ENCODE measurements at places on chromosomes 7 and 10.

- DNase-seq, result peak; percentile 49
Measured at GRCh38 chr7:100132697-100133151, 6.0 kb downstream of the MBLAC1 start.

- no peak for DNase-seq
Measured at GRCh38 chr7:5294169-5294987, 11.6 kb downstream of the SLC29A4 start.

GRCh38 chr10:20007426-20007825 lies 191.2 kb downstream of the PLXDC2 start:
- DNase-seq, result peak; percentile 21

DNA sequence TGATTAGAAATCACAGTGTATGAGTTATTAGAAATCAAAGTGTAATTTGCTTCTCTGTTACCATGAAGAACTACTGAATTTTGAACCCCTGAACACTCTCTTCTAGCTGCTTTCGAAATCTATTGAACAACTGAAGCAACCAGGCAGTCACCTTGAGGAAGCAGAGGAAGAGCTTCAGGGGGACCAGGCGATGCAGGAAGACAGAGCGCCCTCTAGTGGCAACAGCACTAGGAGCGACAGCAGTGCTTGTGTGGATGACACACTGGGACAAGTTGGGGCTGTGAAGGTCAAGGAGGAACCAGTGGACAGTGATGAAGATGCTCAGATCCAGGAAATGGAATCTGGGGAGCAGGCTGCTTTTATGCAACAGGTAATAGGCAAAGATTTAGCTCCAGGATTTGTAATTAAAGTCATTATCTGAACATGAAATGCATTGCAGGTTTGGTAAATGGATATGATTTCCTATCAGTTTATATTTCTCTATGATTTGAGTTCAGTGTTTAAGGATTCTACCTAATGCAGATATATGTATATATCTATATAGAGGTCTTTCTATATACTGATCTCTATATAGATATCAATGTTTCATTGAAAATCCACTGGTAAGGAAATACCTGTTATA lies 170.7 kb downstream of the HDAC9 start:
- peak; percentile 66 for DNase-seq

DNA sequence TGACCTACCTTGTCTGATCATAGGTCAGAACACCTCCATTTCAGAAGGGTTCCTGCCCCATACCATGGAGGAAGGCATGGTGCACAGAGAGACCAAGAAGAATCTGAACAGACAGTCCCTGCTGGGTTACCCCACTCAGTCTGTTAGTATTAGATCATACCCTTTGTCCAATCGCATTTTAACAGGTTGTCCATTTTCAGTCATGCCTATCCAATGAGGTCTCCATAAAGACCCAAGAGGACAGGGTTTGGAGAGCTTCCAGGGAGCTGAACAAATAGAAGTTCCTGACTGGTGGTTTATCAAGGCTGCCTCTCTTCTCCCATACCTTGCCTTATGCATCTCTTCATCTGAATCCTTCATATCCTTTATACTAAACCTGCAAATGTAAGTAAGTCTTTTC lies 21.2 kb upstream of the SLC16A12 start:
- DNase-seq, result peak; percentile 32

DNA sequence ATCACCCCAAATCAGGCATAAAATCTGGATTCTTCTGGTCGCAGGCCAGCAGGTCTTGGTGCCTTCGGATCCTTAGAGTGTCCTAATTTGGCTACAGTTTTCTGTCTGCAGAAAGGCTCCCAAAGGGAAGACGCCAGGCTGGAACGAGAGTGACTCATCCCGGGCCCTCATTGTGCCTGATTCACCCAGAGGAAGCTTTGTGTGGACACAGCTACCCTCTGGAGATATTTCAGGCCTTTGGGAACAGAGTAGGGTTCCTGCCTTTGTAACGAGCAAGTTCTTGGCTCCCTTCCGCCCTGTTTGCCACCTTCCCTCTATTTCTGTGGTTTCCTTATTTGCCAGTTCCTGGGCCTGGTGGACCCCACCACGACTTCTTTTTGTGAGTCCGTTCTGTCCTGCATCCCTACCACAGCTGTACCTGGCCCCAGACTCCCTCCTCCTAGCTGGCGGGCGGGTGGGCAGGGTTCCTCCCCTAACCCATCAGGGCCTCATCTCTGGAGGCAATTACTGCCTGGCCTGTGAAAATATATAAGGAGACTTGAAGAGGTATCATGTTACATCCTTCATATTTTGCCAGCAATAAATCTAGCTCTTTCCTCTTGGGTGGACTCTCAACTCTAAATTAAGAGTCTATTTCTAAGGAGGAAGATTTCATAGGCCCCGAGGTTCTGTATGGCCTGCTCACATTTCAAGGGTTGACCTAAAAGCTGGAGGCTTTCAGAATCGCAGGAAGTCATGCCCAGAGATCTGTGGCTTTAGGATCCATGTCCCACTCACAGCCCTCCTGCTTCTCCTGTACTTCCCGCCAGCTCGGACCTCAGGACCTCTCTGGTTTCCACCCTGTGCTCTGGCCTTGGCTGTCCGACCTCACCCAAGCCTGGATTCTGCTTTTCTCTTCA lies 219.2 kb upstream of the ZNF32 start:
- no peak for DNase-seq

DNA sequence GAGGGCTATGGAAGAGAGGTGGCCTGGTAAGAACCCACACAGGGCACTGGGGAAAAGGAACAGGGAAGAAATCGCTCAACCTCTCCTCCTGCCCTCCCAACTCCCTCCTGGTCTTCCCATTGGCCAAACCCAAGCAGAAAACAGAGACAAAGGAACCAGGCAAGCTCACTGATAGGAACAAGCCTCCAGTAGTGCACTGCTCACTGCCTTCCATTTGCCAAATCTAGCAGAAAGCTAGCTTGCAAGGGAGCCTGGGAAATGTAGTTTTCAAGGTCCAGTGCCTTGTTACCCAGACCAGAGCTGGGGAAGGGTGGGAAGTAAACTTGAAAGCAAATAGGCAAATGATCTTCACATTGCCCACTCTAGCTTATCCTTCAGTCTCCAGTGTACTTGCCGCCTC lies 556.1 kb upstream of the AUTS2 start:
- DNase-seq, result no peak

DNA sequence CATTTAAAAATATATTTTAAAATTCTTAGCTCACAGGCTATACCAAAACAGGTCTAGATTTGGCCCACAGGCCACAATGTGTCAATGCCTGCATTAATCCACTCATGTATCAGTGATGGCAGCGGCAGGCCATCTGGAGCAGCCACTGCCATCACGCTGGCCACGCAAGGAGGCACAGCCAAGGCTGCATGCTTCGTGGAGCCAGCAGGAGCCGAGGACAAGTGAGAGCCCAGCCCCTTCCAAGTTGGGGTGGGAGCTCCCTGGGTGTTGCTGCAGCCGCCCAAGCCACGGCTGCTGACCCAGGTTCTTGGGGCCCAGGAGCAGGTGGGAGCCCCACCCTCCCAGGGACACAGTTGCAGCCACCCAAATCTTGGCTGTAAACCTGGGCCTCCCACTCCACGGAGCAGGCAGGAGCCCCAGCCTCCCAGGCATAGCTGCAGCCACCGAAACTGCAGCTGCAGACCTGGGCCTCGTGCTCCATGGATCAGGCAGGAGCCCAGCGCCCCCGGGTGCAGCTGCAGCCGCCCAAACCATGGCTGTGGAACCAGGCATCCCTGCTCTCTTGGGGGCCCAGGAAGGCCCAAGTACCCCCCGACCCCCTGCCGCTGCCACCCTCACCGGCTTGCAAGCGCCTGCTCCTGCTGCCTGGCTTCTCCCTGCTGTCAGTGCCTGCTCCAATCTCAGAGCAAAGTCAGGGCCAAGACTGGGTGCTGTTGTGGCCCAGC lies 87.3 kb upstream of the CACUL1 start:
- DNase-seq, result no peak

- no peak for DNase-seq
Measured at GRCh38 chr10:12412666-12413368, 63.5 kb downstream of the CAMK1D start.

DNA sequence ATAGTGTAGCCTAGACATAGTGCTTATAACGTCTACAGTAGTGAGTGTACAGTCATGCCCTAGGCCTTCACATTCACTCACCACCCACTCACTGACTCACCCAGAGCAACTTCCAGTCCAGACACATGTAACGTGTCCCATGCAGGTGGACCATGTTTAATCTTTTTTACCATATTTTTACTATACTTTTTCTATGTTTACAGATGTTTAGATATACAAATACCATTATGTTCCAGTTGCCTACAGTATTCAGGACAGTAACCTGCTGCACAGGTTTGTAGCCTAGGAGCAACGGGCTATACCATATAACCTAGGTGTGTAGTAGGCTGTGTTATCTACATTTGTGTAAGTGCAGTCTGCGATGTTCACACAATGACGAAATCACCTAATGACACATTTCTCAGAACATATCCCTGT lies 11.0 kb downstream of the MPP7 start:
- peak; percentile 69 for DNase-seq

GRCh38 chr10:17838080-17838648 lies 29.0 kb downstream of the MRC1 start:
- DNase-seq, result no peak

- DNase-seq, result peak; percentile 42
Measured at GRCh38 chr7:51010534-51010933, 227.8 kb upstream of the GRB10 start.

- DNase-seq, result no peak
Measured at GRCh38 chr10:95861386-95861785, 46.4 kb upstream of the CC2D2B start.

DNA sequence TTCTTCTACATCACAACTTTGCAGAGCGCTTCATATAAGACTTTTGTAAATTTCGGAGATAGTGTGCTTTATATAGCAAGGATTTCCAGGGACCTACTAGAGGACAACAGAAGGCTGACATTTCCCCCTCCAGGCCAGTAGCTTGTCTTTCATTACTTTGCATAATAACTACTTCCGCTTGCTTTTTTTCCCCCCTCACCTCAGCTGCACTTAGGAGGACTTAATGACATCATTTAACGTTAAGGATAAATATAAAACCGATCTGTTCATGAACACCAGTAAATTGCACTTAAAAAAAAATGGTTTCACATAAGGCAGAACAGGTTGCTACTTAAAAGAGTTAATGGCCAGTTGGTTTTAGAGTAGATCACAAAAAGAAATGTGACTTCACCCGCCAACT lies 172.3 kb downstream of the AUTS2 start:
- DNase-seq, result no peak

- DNase-seq, result peak; percentile 9
Measured at GRCh38 chr10:13536674-13537366, 8.0 kb upstream of the BEND7 start.

GRCh38 chr10:119292968-119293760 lies 85.8 kb downstream of the GRK5 start:
- DNase-seq, result no peak

GRCh38 chr7:5696346-5697110 lies 84.9 kb downstream of the RNF216 start:
- no peak for DNase-seq

DNA sequence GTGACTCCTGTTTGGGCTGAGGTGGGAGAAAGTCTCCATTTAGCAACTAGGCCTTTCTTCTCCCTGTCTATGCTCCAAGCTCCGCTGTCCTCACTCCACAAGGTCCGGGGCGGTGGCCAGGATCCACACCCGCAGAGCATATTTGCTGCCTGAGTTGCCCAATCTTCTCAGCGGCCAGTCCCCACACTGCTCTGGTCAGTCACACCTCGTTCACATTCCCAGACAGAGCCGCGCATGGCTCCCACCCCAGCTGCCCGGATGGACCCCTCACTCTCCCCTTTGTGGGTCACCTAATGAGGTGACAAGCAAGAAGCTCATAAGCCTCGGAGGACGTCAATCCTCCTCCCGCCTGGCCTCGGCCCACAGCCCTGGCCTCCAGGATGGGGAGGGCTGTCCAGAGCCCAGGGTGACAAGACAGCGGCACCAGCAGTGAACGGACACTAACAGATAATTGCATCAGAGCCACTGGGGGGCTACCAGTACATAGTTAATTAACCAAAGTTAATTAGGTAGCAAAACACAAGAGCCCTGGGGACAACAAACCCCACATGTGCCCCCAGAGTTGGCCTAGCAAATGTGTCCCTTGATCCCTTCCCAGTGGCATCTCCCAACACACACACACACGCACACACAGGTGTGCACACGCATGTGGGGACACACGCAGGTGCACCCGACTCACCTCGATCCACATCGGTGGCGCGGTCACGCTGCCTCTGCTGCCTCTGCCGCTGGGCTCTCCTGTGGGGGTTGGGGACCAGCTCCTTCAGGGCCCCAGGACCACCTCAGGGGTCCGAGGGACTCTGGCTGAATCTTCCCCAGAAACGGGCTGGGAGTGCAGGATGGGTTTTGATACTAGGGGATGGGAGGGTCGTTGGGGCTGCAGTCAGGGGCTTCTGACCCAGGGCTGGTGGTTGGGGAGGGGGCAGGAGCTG lies 11.8 kb downstream of the EPHA1 start:
- no peak for DNase-seq

- DNase-seq, result no peak
Measured at GRCh38 chr10:18321371-18321770, 181.1 kb downstream of the CACNB2 start.

DNA sequence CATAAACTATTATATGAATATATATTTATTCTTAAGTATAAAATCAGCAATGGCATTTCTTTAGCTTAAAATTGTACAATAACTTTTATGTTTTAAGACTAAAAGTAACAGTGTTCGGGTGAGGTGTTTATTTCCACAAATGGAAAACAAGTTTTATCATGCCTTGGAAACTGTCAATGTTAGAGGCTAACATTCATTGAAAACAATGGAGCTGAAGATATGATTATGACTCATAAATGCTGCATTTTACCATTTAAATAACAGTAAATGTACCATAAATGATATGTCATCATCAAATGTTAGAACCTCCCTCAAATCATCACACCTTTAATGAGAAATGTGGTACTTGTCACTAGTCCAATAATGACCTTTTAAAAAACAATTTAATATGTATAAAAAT lies 897.3 kb downstream of the PCDH15 start:
- DNase-seq, result no peak

- no peak for DNase-seq
Measured at GRCh38 chr7:104153287-104153686, 54.5 kb downstream of the ORC5 start.

GRCh38 chr7:28474640-28475039 lies 62.3 kb downstream of the CREB5 start:
- no peak for DNase-seq

GRCh38 chr7:40659231-40659630 lies 524.4 kb downstream of the SUGCT start:
- DNase-seq, result no peak

DNA sequence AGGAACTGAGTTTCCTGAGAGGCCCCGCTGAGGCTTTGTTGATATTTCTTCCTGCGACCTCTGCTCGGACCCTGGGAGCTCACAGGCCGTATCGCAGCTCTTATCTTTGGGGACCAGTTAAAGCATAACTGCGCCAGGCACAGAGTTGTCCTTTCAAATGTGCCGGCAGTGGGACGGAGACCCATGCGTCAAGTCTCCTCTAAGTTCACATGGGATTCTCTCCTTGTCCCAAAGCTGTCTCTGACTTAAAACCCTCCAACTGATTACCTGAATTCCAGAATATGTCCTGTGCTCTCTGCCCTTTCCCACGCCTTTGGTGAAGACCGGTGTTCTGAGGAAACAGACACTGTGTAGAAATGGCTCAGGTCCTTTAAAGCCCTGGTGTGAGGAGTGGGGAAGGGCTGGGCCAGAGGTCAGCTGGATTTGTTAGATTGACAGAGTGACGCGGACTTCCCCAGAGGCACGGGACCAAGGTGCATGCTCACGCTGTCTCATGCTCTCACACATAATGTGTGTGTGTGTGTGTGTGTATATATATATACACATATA lies 169.8 kb downstream of the EGFR start:
- no peak for DNase-seq
